ENCODE measurements at places on chromosomes 2 and 18. TPM values are rescaled to one million over a fixed set of nuclear protein-coding genes. Genes with fewer than 3 reads are reported as not detected.

DNA sequence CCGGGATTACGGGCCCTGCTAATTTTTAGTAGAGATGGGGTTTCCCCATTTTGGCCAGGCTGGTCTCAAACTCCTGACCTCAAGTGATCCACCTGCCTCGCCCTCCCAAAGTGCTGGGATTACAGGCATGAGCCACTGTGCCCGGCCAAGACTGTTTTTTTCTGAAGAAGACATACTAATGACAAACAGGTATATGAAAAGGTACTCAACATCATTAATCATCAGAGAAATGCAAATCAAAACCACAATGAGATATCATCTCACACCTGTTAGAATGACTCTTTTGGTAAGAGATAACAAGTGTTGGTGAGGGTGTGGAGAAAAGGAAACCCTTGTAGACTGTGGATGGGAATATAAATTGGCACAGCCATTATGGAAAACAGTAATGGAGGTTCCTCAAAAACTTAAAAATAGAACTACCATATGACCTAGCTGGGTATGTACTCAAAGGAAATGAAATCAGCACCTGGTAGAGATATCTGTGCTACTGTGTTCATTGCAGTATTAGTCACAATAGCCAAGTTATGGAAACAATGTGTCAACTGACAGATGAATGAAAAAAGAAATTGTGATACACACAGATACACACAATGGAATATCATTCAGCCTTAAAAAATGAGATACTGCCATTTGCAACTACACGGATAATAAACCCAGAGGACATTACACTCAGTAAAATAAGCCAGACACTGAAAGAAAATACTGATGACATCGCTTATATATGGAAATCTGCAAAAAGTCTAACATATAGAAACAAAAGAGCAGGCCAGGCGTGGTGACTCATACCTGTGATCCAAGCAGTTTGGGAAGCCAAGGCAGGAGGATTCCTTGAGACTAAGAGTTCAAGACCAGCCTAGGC lies 20.8 kb downstream of the SOS1 start:
- DNase-seq, result no peak

GRCh38 chr2:55985406-55985805 lies 61.8 kb upstream of the EFEMP1 start:
- DNase-seq, result no peak

- DNase-seq, result no peak
These were observed 927.5 kb downstream of the ERBB4 start for GRCh38 chr2:211611061-211611518.

GRCh38 chr2:215332872-215333595 lies 21.2 kb downstream of the ATIC start:
- DNase-seq, result no peak

DNA sequence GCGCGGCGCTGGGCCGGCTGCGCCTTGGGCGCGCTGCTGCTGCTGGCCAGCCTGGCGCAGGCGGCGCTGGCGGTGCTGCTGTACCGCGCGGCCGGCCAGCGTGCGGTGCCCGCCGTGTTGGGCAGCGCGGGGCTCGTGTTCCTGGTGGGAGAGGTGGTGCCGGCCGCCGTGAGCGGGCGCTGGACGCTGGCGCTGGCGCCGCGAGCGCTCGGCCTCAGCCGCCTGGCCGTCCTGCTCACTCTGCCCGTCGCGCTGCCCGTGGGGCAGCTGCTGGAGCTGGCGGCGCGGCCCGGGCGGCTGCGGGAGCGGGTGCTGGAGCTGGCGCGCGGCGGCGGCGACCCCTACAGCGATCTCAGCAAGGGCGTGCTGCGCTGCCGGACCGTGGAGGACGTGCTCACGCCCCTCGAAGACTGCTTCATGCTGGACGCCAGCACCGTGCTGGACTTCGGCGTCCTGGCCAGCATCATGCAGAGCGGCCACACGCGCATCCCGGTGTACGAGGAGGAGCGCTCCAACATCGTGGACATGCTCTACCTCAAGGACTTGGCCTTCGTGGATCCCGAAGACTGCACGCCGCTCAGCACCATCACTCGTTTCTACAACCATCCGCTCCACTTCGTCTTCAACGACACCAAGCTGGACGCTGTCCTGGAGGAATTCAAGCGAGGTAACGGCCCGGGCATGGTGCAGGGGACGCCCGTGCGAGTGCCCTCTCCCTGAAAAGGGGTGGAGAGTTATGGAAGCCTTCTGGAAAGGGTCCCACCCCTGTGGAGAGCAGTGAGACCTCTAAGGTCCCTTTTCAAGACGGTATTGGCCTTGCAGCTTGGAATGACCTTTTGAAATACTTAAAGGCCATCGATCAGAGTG lies 1.0 kb downstream of the CNNM3 start:
- no peak for DNase-seq

DNA sequence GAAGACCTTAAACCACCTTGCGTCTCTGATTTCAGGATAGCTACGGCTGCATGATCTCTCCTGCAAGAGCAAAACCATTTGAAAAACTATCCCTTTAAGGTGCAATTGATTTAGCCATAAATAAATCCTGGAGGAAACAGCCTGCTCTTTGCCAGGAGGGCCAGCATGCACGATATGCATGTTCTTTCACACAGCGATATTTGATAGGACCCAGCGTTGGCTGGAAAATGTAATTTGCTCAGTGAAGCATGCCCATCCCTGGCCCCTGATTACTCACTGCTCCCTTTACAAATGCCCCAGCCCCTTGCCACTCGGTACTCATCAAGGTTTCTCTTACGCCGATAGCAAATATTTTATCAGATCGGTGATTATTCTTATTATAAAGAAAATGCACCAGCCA lies 315.4 kb downstream of the CDH2 start:
- no peak for DNase-seq

DNA sequence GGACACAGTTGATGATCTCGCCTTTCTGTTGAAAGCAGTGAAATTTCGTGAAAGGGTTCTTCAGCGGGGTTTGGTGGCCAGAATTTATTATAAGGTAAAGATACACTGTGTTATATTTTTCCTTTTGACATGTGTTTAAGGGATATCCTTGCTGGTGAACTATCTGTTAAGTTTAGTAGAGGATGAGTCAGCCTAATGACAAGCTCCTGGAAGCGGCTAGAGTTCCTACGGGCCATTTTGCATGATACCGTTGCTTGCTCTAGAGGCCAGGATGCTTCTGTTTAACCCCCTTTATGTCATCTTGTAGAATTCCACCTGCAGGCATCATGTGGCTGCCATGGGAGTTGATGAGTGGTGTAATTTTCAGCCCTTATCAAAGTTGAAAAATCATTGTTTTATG lies 124.8 kb upstream of the BCL2L11 start:
- no peak for DNase-seq

DNA sequence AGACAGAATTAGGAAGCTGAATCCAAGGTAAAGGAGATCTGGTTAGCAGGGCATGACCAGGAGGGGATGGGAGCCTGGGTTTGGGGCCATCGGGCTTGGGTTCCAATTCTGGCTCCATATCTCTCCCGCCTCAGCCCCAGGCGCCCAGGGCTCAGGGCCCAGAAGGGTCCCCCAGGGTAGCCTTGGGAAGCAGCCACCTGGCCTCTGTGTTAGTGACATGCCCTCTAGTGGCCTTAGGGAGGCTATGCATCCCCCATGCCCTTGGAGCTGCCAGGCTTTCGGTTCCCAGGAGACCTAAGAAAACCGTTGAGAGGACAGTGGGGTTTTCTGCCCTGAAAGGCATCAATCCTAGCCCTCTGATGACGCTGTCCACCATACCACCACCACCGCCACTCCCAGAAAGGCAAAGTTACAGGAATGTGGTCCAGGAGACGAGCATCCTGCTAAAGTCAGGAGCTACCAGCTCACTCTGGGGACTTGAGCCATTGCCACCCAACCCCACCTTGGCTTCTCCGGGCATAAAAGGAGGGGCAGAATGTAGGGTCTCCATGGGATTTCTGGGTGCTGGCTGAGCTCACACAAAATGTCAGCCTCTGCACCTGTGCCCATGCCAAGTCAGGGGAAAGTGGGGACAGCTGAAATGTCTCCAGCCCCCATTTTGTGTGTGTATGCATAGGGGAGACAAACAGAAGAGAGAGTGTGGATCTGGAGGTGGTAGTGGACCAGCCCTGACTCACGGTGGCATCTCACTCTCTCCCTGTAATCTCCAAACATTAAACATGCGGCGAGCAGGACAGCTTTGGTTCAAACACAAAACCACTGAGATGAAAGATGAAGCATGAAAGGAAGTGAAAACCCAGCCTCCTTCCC lies 56.5 kb downstream of the EMX1 start:
- no peak for DNase-seq

DNA sequence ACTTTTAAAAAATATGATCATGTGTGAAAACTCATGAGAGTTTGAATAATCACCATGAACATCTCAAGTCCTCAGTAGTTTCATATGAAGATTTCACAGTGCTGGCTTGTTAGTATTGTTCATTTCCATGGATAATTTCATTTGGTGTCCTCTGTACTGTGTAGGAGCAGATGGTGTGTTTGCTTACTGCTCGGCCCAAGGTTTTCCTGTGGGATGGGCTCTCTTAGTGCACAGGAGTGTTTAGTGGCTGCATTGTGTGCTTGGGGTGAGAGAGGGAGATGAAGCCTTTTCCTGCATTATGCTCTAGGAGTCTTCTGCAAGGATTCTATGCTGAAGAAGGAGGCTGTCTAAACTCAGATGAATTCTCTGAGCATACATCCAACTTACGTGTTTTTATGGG lies 270.6 kb downstream of the SOCS6 start:
- no peak for DNase-seq

- DNase-seq, result no peak
These were observed 92.1 kb downstream of the NFATC1 start for GRCh38 chr18:79487801-79488201.

DNA sequence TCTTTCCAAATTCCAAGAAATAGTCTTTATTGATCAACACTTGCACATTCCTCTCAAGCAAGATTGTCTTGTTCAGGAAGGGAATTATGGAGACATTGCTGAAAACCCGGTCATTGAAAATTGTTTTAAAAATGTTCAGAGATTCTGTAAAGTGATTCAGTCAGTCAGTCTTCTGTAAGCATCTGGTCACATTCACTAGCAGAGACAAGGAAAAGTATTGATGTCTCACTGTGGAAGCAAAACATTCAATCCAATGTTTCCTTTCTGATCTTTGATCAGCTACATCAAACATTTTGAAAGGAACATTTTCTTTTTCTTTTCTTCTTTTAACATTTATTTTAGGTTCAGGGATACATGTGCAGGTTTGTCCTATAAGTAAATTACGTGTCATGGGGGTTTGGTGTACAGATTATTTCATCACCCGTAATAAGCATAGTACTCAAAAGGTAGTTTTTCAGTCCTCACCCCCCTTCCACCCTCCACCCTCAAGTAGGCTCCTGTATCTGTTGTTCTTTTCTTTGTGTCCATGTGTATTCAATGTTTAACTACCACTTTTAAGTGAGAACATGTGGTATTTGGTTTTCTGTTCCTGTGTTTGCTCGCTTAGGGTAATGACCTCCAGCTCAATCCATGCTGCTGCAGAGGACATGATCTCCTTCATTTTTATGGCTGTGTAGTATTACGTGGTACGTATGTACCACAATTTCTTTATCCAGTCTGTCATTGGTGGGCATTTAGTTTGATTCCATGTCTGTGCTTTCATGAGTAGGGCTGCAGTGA lies 61.2 kb downstream of the CTNNA2 start:
- DNase-seq, result no peak

DNA sequence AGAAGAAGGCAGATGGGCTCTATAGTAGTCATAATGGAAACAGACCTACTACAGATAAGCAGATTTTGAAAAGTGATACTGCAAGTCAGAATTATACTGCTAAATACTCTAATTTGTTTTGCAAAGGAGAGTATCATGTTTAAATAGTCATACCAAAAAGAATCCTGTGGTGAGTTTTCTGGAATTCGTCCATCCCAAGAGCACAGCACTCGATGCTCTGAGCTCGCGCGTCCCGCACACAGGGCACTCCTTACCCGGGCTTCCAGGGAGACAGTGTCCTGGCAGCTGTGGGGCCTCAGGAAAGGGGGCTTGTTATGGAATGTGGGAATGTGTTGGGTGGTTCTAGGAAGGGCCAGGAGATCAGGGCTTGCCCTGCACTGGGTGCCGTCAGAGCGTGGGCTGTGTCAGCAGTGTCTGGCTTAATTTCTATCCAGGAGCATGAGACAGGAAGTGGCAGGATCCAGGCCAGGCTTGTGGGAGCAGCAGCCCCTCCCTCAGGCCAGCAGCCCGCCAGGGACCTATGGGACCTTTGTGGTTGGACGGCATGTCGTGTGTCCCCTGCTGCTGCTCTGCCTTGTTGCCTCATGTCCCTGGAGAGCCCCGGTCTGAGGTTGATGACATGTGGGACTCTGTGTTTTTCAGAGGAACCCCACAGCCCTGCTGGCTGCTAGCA lies 193.2 kb upstream of the TPO start:
- DNase-seq, result no peak

DNA sequence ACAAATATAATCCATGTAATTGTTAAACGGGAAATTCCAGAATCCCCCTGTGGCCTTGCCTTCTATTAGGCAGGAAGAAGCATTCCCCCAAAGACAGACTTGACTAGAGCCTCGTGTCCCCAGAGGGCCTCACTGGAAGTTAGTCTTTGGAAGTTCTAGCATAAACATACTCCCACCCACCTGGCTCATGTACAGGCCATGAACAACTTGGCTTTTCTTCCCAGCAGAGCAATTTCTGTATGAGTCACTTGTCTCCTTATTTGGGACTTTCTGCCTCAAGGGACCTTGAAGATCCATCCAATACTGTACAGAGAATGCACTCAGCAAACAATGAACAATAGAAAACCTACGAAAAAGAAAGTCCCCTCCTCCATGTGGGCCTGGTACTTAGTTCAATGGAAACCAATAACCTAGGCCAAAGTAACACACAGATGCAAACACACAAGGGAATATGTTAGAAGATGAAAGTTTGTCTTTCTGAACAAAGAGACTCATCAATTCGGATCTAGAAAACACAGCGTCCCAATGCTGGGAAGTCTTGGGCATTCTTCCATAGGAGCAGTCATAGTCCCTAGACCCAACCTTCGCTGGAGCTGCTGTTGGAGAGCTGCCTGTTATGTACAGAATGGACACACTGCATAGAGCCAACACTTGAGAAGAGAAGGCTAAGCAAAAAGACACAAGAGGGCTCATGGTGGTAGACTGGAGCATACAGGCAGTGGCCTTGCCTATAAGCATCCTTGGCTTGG lies 303.5 kb downstream of the HRH4 start:
- DNase-seq, result no peak

GRCh38 chr2:22035361-22035830 lies 911.6 kb downstream of the TDRD15 start:
- DNase-seq, result no peak

- no peak for DNase-seq
These were observed 159.4 kb downstream of the AGPS start for GRCh38 chr2:177551989-177552421.

GRCh38 chr18:12015416-12016062 lies 34.2 kb downstream of the IMPA2 start:
- no peak for DNase-seq

- no peak for DNase-seq
These were observed 1.6 kb downstream of the KLHL29 start for GRCh38 chr2:23386339-23387220.

GRCh38 chr2:221389904-221390303 lies 182.2 kb downstream of the EPHA4 start:
- no peak for DNase-seq

The LYPD6 gene
- 1.8 TPM for total RNA-seq

The SCLY gene
- total RNA-seq, result 87.5 TPM

The ALK gene
- total RNA-seq, result not detected

The CXCR2 gene
- not detected for total RNA-seq

The SERPINB13 gene
- total RNA-seq, result not detected

The CABLES1 gene
- 5.4 TPM for total RNA-seq

The VIT gene
- 8.1 TPM for total RNA-seq
